ENCODE measurements at places on chromosomes 7 and 10. TPM values are rescaled to one million over a fixed set of nuclear protein-coding genes. Genes with fewer than 3 reads are reported as not detected.

The PCLO gene
- total RNA-seq = 0.32 TPM

The FAM13C gene
- total RNA-seq = 1.6 TPM

The RBP3 gene
- not detected for total RNA-seq

The MASTL gene
- 10.4 TPM for total RNA-seq

The CCDC146 gene
- total RNA-seq = 2.2 TPM

The ACHE gene
- 0.49 TPM for total RNA-seq

The GJD4 gene
- 0.16 TPM for total RNA-seq

The HABP2 gene
- not detected for total RNA-seq

The KCNK18 gene
- total RNA-seq = not detected

The NPFFR1 gene
- not detected for total RNA-seq

The GPC2 gene
- total RNA-seq = 1.6 TPM

The PMPCB gene
- total RNA-seq = 51.6 TPM

The GBX1 gene
- not detected for total RNA-seq

The CLDN15 gene
- total RNA-seq = 4.1 TPM

The CFAP46 gene
- 0.49 TPM for total RNA-seq

The MYH16 gene
- total RNA-seq = not detected

The MBLAC1 gene
- total RNA-seq = 2.9 TPM

The PRKCQ gene
- total RNA-seq = 0.16 TPM

The C1QL3 gene
- not detected for total RNA-seq

The FAM25C gene
- total RNA-seq = not detected

The RADIL gene
- 2.3 TPM for total RNA-seq

The GRM8 gene
- total RNA-seq = not detected

The IGFBP3 gene
- 38.9 TPM for total RNA-seq

The CALHM2 gene
- total RNA-seq = 51.1 TPM

The VWC2 gene
- not detected for total RNA-seq

The PLOD3 gene
- 87.3 TPM for total RNA-seq

The FAM170B gene
- total RNA-seq = 0.16 TPM

The C10orf105 gene
- total RNA-seq = 1.2 TPM

The A1CF gene
- total RNA-seq = not detected

The ZNF117 gene
- total RNA-seq = 6.2 TPM

The TMEM139 gene
- total RNA-seq = not detected

The KIAA1217 gene
- 12.2 TPM for total RNA-seq

The SFXN2 gene
- 4.3 TPM for total RNA-seq

The H2BK1 gene
- not detected for total RNA-seq

The CTNNA3 gene
- total RNA-seq = under 0.01 TPM

The CTAGE4 gene
- 1.9 TPM for total RNA-seq

The NACAD gene
- total RNA-seq = 3.5 TPM

The COL13A1 gene
- total RNA-seq = 15.4 TPM
